ENCODE measurements at places on chromosomes 16 and 17. TPM values are rescaled to one million over a fixed set of nuclear protein-coding genes. Genes with fewer than 3 reads are reported as not detected.

Gene CES5A
- not detected for total RNA-seq

Gene MRM1
- total RNA-seq = 5.8 TPM

Gene SLFN14
- total RNA-seq = not detected

Gene CNEP1R1
- total RNA-seq = 74.4 TPM

Gene RAPGEFL1
- 2.3 TPM for total RNA-seq

Gene PLEKHH3
- total RNA-seq = 19.9 TPM

Gene KRTAP2-2
- not detected for total RNA-seq

Measured in cardiac atrium fibroblast (primary cell).